Astrocyte of the spinal cord (primary cell): ENCODE measurements at places on chromosomes 5 and 9.

GRCh38 chr9:32294106-32294505 is 90.3 kb upstream of the ACO1 start:
- DNase-seq: no peak

DNA sequence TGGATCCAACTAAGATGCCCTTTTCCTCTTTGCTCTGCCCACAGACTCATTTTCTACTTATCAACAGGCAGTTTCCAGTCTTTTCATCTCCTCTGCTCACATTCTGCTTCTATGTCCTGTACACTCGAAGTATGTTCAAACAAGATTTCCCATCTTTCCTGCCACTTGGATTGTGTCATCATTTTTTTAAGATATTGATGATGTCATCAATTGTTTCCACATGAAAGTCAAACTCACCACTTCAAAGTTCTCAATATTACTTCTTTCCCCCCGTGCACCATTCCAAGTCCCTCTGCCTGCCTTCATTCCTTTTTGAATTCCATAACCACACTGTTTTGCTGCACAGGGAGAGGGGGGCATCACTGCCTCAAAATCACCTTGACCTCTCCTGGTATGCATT is 175.0 kb upstream of the RFX3 start:
- DNase-seq: no peak

DNA sequence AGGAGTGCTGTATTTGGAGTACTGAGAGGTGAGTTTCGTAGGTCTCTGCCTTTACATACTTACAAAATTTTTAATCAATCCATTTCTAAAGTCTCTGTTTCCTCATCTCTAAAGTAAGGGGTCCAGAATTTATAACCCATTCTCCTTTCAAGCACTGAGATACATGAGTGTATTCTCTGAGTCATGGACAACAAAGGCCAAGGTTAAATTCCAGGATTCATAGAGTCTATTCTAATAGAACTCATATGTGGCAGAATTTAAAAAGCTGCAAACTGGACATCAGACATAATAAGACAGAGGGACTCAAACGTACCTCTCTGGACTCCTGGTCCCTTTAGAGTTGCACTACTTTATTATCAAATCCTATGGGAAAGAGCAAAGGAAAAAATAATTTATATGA is 112.5 kb upstream of the SLIT3 start:
- DNase-seq: no peak

DNA sequence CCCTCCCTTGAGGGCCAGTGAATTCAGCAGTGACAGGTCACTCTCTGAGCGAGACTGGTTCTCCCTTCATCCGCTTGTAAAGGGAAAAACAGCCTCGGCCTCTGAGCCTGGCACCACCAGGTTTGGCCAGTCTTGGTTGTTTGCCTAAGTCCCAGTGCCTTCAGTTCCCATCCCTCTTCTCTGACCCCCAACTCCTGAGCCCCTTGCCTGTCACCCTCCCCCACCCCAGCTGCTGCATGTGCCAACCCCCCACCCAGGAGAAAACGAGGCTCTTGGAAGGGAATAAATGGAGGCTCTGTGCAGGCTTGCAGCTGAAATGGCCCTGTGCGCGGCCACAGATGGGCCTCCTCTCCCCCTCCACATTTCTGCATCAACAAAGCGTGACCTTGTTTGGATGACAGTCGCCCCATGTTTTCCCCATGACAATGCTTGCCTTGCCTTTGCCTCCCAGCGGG is 3.1 kb downstream of the URM1 start:
- DNase-seq: no peak

- no peak for DNase-seq
These were observed 9.0 kb upstream of the AK1 start for GRCh38 chr9:127886401-127886972.

DNA sequence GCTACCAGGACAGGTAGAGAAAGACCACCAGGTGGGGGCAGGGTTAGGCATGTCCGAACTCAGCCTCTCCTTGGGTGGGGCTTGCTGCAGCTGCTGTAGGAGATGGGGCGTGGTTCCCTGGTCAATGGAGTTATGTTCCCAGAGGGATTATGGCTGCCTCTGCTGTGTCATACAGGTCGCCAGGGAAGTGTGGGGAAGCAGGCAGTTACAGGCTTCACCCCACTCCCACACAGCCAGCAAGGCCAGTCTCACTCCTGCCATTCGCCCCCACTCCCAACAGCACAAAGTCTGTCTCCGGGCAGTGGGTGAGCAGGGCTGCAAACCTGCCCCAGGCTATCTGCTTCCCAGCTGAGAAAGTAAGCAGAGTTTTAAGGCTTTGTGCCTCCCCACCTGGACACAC is 20.0 kb upstream of the CEP72 start:
- no peak for DNase-seq

DNA sequence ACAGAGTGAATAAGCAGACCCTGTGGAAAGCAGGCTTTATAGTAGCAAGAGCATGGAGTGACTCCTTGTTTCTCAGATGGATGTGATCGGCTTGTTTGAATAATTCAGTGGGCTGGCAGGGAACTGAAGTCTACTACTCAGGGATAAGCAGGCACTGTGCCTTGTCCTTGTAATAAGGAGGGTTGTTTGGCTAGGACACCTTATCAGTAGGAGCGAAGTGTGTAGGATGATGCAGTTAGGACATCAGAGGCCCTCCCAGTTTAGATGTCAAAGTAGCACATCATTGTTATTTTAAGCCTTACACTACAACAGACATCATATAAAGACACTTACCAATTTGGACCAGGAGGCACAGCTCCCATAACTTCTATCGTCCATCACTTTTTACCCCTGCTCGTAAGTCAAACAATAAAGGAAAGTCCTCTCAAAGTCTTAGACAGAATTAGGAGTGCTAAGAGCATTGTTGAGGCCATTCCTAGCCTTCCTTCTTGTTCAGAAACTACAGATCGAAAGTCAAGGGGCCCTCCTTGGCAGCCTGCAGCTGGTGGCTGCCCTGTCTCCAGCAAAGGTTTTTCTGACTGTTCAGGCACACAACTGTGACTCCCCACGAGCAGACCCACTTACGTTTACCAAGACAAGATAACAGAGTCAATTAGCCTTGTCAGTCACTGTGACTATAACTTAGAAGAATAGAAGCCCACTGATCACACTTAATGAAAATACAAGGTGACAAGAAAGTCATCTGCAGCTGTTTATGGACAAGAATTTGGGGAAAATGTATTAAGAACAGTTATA is 218.6 kb downstream of the SNX18 start:
- no peak for DNase-seq

- DNase-seq: no peak
These were observed 24.3 kb downstream of the NDFIP1 start for GRCh38 chr5:142132916-142133315.

DNA sequence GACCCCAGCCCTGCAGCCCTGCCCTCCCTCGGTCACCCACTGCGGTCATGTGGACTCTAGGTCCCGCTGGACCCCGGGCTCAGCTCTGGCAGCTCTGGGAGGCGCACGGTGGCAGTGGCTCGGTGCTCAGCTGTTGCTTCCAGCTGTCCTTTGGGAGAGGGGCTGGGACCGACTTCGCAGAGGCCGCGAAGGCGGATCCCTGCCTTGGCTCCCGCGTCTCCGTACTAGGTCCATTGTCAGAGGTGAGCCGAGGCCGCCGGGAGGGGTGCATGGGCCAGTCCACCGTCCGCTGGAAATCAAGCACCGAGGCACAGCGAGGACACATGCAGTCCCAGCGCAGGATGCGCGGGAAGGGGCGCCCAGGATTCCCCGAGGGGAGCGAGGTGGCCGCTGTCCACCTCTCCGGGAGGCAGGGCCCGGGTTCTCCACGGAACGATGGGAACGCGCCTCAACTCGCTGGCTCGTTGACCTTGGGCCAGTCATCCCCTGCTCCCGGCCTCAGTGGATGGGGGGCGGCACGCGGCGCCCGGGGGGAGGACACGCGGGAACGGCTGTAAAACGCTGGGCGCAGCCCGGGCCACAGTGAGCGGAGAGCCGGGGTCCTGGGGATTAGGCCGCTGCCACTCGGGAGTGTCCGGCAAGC is 732 bp downstream of the GBGT1 start:
- DNase-seq: no peak

DNA sequence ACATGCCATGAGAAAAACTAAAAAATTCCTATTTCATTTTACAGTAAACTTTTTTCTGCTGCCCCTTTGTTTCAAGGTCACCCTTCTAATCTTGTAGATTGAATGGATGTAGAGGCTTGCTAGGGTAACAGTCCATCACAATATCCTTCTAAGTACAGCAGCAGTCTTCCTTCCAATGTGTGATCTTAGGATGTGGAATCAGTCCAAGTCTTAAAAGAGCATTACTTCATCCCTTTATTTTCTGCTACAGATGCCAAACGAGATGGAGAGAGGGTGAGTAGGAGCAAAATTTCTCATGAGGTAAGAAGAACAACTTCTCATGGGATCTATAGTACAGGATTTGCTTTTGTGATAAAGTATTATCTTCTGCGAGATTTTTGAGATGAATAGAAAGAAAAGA is 704 bp upstream of the IL33 start:
- no peak for DNase-seq

DNA sequence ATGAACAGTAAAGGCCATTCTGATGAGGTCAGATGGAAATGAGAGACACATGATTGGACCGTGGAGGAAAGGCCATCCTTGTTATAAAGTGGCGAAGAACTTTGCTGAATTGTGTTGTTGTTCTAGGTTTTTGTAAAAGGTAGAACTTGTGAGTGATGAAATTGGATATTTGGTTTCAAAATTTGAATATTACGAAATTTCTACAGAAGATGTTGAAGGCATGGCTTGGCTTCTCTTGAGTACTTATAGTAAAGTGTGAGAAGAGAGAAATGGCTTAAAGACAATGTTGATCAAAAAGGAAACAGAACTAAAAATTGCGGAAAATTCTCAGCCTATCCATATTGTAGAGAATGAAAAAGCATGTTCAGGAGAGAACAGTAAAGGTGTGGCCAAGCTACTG is 166.6 kb upstream of the S1PR3 start:
- no peak for DNase-seq

- DNase-seq: no peak
These were observed 62.7 kb upstream of the GRAMD2B start for GRCh38 chr5:126360467-126360866.

DNA sequence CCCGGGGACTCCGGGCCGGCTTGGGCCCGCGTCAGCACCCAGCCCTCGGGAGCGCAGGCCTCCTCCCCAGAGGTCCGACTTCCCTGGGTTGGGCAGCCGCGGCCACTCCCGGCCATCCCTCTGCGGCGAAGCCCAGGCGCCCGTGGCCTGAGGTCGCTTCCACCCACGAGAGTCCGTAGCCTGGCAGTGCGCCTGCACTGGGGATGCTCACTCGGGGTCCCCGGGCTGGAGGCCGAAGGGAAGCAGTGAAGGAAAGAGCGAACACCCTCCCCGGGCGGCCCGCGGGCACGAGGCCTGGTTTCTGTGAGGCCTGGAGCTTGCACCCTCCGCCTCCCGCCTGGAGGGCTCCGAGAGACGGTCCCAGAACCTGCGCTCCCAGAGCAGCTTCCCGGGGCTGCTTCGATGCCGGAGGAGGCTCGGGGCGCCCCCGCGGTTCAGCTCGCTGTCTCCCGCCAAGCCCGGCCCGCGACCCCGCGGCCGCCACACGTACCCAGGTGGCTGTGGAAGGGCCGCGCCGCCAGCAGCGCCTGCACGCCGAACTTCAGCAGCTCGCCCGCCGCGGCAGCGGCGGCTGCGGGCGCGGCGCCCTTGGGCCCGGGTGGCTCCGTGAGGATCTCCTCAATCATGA is 607 bp downstream of the BARX1 start:
- DNase-seq: no peak

GRCh38 chr5:2685651-2686272 is 65.7 kb downstream of the IRX2 start:
- peak; percentile 90 for DNase-seq

DNA sequence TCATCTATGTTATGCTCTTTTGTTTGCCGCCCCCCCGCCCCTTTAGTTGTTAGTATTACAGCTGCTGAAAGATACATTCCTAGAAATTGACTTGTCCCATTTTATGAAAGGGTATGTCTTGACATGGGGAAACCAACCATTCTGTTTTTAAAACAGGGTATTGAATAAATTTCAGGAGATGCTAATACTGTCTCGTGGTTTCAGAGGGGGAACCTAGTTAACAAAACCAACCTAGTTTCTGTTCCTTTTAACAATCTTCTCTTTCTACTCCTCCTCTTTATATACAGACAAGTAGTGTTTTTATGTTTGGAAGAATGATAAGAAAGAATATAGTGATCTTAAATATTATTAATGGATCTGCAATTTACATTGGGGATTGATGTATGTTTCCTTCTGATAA is 3.5 kb downstream of the PIP5K1B start:
- DNase-seq: no peak

DNA sequence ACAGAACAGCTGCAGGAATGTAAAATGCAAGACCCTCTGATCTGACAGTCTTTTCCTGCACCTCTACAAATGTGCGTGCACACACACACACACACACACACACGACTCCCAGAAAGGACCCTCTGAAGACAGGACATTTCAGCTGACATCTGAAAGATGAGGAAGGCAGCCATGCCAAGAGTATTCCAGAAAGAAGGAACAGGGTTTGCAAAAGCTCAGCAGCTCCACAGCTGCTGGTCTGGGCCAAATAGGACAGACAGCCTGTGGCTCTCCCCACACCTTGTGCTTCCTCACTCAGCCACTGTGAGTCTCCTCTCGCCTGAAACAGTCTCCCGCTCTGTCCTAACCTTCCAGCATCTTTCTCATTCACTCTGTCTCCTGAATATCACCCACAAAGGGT is 189.0 kb downstream of the PALM2AKAP2 start:
- DNase-seq: peak; percentile 37

DNA sequence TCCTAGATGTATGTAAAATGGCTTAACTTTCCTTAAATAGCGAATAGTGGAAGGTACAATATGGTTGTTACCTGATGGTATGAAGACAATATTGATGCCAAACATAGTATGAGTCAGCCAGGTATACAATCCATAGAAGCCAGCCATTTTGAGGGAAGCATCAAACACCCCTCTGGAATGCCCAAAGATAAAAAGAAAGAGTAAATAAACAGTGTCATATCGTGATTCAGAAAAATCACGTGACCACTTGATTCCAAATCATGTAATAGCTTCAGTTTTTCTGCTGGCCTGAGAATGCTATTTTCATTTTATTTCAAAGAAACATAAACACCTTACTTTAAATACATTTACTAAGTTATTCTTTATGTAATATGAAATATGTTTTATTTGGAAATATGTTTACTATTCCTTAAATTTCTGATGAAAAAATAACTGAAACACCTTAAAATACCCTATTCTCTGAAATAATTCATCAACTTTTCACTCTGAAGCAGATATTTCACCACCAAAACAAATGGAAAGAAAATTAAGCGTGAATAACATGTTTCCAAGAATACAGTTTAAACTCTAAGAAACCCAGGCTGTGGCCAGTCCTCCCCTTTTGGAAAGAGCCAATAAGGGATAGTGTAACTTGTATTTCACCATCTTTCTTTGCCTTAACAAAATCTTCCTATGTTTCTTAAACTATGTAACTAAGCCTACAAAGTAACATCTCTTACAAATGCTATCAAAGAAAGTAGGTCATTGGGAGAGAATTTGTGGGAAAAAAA is 24.8 kb upstream of the CTNNAL1 start:
- no peak for DNase-seq
